ENCODE measurements at places on chromosomes 12 and 14. TPM values are rescaled to one million over a fixed set of nuclear protein-coding genes. Genes with fewer than 3 reads are reported as not detected.
A peak's percentile ranks its signal among the peaks of the same experiment; 100 is the strongest.

DNA sequence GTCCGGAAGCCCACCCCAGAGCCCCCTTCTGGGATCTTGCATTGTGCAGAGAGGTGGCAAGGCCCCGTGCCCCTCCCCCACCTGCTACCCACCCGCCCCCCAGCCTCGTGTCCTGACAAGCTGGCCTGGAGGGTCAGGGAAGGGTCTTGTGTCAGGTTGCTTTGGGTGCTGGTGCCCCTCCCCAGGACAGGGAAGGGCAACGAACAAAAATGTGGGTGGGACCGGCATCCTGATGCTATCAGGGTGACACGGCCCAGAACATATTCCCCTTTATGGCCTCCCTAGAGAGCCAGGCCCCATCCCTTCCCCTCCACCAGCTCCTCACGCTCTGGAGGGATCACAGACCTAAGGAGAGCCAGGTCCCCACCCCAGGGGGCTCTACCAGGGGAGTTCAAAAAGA is 38.7 kb upstream of the TMEM179 start:
- DNase-seq: no peak
- no peaks in the 10 kb centered on the region for H3K36me3 ChIP-seq
- peaks cover 3% of the 10 kb centered on the region for H3K27me3 ChIP-seq

DNA sequence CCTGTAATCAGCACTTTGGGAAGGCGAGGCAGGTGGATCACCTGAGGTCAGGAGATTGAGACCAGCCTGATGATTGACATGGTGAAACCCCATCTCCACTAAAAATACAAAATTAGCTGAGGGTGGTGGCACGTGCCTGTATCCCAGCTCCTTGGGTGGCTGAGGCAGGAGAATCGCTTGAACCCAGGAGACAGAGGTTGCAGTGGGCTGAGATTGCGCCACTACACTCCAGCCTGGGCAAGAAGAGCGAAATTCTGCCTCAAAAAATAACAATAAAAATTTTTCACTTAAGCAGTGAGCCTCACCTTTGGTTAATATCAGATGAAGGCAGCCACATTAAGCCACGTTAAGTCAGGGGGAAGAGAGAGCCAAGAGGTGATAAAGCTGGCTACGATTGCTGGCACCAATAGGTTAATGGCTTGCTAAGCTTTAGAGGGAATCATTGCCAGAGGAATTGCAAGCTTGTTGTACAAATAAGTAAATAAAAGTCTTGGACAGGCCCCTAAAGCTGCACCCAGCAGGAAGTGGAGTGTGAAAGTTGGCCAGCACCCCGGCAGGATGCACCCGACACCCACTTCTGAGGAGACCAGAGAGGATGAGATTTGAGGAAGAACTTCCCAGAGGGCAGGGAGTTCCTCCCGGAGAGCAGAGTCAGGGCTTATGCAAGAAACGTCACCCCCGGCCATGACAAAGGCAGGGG is 41.3 kb upstream of the TESC start:
- DNase-seq: no peak
- H3K36me3 ChIP-seq: peaks cover 6% of the 10 kb centered on the region
- no peak overlapping the region for H3K4me3 ChIP-seq
- no peak overlapping the region for H3K27ac ChIP-seq

DNA sequence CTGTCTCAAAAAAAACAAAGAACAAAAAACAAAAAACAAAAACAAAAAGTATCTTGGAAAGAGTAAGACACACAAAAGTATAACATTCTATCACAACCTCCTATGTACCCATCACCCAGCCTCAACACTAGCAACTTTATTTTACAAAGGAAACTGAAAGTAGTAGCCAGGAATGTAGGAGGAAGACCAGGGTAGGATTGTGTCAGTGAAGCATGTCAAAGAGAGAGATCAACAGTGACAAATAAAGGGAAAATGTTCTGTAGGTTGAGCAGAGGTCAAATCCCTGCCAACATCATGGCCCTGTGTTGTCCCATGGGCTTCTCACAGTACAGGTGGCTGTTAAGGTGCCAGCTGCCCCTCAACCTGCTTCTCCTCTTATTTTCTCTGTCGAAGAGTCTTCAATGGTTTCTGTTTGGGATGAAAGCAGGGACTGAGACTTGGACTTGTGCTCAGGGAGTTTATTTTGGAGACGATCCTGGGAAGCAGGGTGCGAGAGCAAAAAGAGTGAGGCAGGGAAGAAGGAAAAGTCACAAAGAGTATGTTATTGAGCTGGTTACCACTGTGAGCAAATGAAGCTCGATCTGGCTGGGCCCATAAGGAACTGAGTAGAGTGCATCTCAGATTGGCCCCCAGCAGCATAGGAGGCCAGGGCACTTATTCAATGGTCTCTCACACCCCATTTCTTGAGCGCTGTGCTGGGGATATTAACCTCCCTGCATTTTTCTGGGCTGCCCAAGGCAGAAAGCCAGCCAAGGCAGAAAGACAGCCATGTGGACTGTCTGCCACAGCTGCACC is 29.4 kb upstream of the CTDSP2 start:
- no peak overlapping the region for H3K27ac ChIP-seq
- H3K27me3 ChIP-seq: no peaks in the 10 kb centered on the region
- no peak overlapping the region for H3K4me3 ChIP-seq
- no peaks in the 10 kb centered on the region for H3K4me1 ChIP-seq
- H3K36me3 ChIP-seq: no peaks in the 10 kb centered on the region
- no peak for DNase-seq

DNA sequence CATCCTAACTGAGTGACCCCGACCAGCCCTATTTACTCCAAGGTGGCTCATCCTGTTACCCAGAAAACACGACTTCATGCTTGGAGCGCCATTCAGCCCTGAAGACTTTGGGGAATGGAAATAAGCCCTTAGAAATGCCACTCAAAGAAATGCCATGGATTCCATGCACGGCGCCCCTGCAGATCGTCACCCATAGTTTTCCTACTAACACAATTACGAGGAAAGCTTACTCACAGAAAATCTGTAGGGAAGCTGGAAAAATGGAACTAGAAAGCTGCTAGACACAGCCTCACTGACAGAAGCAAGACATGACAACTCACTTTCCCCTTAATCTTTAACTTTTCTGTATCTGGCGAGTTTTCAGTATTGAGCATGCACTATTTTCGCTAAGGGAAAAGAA is 19.5 kb downstream of the NUAK1 start:
- no peaks in the 10 kb centered on the region for H3K36me3 ChIP-seq
- H3K4me1 ChIP-seq: peaks cover 13% of the 10 kb centered on the region
- no peak overlapping the region for H3K4me3 ChIP-seq

Gene ATP23
- total RNA-seq: 8.5 TPM

GRCh38 chr14:81884382-81884781 is 350.7 kb upstream of the SEL1L start:
- H3K4me1 ChIP-seq: no peaks in the 10 kb centered on the region
- no peak for DNase-seq
- no peak overlapping the region for H3K27ac ChIP-seq

DNA sequence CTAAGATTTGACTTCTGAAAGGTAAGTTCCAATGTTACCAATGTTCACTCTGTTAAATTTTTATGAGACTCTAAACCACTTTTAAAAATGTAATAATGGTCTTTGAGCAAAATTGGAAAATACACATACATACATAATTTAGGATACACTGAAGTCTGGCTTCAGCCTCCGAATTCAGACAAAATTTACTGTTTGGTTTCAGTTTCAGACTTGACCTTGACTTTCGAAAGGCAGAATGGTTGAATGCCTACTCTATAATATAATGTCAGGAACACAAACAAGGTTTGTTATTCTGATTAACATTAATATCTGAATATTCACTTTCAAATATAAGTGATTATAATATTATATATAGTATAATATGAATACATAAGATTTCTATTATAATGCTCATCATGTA is 74.1 kb upstream of the KRAS start:
- no peaks in the 10 kb centered on the region for H3K36me3 ChIP-seq
- no peak overlapping the region for H3K4me3 ChIP-seq
- no peaks in the 10 kb centered on the region for H3K27me3 ChIP-seq
- no peak overlapping the region for H3K27ac ChIP-seq

- H3K36me3 ChIP-seq: no peaks in the 10 kb centered on the region
- H3K4me3 ChIP-seq: no peak overlapping the region
- H3K27ac ChIP-seq: no peak overlapping the region
- H3K4me1 ChIP-seq: no peaks in the 10 kb centered on the region
- DNase-seq: no peak
Observed at GRCh38 chr12:130058926-130059472, 103.3 kb upstream of the FZD10 start.

DNA sequence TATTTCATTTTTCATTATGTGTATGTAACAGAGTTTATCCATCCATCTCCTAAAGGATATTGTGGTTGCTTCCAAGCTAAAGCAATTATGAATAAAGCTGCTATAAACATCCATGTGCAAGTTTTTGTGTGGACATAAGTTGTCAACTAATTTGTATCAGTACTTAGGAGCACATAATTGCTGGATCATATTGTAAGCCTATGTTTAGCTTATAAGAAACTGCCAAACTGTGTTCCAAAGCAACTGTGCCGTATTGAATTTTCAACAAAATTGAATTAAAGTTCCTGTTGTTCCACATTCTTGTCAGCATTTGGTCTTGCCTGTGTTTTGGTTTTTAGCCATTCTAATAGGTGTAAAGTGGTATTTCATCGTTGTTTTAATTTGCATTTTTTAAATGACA is 416.9 kb downstream of the SLC6A15 start:
- H3K27me3 ChIP-seq: no peaks in the 10 kb centered on the region
- H3K27ac ChIP-seq: no peak overlapping the region
- H3K36me3 ChIP-seq: no peaks in the 10 kb centered on the region
- no peaks in the 10 kb centered on the region for H3K4me1 ChIP-seq
- no peak for DNase-seq

DNA sequence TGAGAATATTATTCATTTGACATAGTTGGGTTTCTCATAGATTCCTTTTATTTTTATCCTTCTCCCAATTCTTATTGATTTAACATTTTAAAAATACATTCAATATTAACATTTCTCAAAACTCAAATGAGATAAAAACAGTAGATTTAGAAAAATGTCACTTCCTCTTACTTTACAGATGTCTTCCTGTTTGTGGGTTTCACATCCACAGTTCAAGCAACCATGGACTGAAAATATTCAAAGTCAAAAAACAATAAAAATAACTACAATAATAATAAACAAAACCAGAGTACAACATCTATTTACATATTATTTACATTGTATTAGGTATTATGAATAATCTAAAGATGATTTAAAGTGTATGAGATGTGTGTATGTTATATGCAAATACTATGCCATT is 111.3 kb upstream of the SLC16A7 start:
- no peaks in the 10 kb centered on the region for H3K4me1 ChIP-seq
- no peaks in the 10 kb centered on the region for H3K36me3 ChIP-seq
- DNase-seq: no peak
- no peak overlapping the region for H3K4me3 ChIP-seq
- no peaks in the 10 kb centered on the region for H3K27me3 ChIP-seq

DNA sequence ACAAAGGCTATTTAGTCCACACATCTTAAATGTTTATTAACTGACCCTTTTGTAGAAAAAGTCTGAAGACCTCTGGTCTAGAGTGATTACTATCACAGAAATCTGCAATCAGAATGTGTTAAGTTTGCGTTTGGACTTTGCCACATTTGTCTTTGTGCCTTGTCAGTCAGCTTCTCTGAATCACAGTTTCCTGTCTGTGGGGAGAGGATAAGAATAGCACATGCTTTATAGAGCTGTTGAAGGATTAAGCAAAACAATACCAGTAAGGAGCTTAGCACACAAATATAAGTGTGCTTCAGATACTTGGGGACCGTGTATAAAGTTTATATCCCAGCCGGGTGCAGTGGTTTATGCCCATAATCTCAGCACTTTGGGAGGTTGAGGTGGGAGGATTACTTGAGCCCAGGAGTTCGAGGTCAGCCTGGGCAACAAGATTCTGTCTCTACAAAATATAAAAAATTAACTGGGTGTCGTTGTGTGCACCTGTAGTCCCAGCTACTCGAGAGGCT is 63.0 kb upstream of the BTG1 start:
- DNase-seq: peak; percentile 18
- no peak overlapping the region for H3K27ac ChIP-seq
- H3K36me3 ChIP-seq: no peaks in the 10 kb centered on the region
- no peak overlapping the region for H3K4me3 ChIP-seq
- H3K4me1 ChIP-seq: no peaks in the 10 kb centered on the region

Gene KRT75
- total RNA-seq: not detected

GRCh38 chr12:94762259-94762942 is 112.0 kb upstream of the TMCC3 start:
- no peak for DNase-seq
- H3K27me3 ChIP-seq: no peaks in the 10 kb centered on the region
- no peak overlapping the region for H3K27ac ChIP-seq

Gene SELPLG
- total RNA-seq: 0.51 TPM

Gene RASSF8
- total RNA-seq: 50.6 TPM

Gene PRMT5
- total RNA-seq: 50.3 TPM

GRCh38 chr14:92039063-92039718 is 668 bp downstream of the TRIP11 start:
- H3K4me1 ChIP-seq: peaks cover 2% of the 10 kb centered on the region
- DNase-seq: peak; percentile 55
- H3K36me3 ChIP-seq: peaks cover 2% of the 10 kb centered on the region
- H3K27ac ChIP-seq: peak overlapping the region; percentile 99
- H3K27me3 ChIP-seq: no peaks in the 10 kb centered on the region
- H3K4me3 ChIP-seq: peak overlapping the region; percentile 87

Gene KRT81
- not detected for total RNA-seq

- H3K27me3 ChIP-seq: no peaks in the 10 kb centered on the region
- H3K4me3 ChIP-seq: no peak overlapping the region
- H3K36me3 ChIP-seq: no peaks in the 10 kb centered on the region
- no peak for DNase-seq
- H3K27ac ChIP-seq: no peak overlapping the region
- H3K4me1 ChIP-seq: no peaks in the 10 kb centered on the region
Observed at GRCh38 chr14:47009615-47010014, 358.0 kb upstream of the RPL10L start.

DNA sequence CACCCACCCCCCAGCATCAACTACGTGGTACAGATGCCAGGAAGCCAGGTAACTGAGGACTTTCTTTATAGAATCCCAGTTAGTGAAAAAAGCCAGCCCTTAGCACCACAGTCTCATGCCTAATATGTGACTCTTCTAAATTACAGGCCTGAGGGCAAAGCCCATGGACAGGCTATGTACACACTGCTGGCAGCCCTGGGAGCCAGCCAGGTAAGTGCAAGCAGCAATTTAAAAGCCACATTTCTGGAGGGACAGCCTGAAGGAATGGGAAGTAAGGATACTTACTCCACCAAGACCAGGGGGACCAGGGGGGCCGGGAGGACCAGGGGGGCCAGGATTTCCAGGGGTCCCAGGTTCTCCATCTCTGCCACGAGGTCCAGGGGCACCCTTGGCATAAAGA is 7.0 kb downstream of the COL2A1 start:
- DNase-seq: no peak
- H3K4me1 ChIP-seq: peaks cover 3% of the 10 kb centered on the region
- peaks cover 51% of the 10 kb centered on the region for H3K27me3 ChIP-seq
- H3K36me3 ChIP-seq: no peaks in the 10 kb centered on the region

GRCh38 chr12:30837595-30837994 is 82.8 kb upstream of the CAPRIN2 start:
- no peak overlapping the region for H3K4me3 ChIP-seq
- H3K36me3 ChIP-seq: no peaks in the 10 kb centered on the region
- peaks cover 2% of the 10 kb centered on the region for H3K27me3 ChIP-seq
- H3K27ac ChIP-seq: no peak overlapping the region
- no peaks in the 10 kb centered on the region for H3K4me1 ChIP-seq
- DNase-seq: no peak

- DNase-seq: peak; percentile 73
- H3K27me3 ChIP-seq: no peaks in the 10 kb centered on the region
- no peaks in the 10 kb centered on the region for H3K36me3 ChIP-seq
Observed at GRCh38 chr12:84636801-84637290, 275.8 kb downstream of the SLC6A15 start.
